ENCODE measurements at places on chromosomes 7 and 10.
A peak's percentile ranks its signal among the peaks of the same experiment; 100 is the strongest.

DNA sequence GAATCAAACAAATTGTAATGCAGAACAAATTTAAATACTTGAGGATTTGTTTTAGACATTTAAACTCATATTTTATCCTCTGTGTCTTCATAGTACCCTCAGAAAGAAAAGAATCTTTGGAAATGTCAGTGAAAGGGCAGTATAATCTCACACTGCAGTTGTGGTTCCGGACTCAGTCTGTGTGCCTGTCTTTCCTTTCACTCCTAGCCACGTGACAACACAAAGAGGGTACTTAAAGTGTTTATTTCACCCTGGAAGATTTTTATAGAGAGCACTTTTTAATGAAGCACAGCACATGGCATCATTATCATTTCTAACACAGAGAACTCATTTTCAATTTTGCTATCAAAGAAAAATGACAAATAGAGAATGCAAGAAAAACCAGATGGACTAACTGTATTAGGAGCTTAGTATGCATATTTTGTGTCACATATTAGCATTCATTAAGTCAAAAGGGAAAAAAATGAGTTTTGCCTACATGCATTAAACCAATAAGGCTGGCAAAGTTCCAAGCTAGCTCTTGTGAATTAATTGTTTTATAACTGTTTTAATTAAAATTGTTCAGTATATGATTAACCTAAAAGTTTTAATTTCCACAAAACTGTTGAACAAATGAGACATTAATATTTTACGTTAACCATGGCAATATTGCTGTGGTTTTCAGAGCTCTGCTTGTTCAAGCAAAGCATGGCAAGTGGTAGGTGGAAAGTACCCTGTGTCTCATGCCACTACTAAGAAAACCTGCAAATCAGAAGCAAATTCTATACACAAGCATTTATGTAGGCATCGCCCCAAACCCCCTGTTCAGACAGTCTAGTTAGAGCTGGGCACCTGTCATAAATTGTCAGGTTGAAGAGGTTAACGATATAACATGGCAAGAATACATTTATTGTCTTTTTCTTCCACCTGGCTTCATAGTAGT, 65.9 kb downstream of the AUTS2 start:
- no peak for DNase-seq

DNA sequence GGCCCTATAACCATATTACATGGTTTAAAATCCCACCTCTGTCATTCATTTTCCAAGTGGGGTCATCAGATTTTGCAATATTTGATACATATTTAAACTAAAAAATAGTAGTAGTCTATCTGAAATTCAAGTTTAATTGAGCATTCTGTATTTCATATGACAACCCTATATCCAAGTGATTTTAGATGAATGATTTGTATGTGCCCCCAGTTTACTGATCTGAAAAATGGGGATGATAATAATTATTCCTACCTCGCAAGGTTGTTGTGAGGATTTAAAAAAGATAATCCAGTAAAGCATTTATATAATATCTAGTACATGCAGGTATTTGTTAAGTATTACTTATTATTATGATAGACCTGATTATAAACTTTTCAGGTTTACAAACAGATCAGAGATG, 84.6 kb downstream of the ARHGAP21 start:
- no peak for DNase-seq

DNA sequence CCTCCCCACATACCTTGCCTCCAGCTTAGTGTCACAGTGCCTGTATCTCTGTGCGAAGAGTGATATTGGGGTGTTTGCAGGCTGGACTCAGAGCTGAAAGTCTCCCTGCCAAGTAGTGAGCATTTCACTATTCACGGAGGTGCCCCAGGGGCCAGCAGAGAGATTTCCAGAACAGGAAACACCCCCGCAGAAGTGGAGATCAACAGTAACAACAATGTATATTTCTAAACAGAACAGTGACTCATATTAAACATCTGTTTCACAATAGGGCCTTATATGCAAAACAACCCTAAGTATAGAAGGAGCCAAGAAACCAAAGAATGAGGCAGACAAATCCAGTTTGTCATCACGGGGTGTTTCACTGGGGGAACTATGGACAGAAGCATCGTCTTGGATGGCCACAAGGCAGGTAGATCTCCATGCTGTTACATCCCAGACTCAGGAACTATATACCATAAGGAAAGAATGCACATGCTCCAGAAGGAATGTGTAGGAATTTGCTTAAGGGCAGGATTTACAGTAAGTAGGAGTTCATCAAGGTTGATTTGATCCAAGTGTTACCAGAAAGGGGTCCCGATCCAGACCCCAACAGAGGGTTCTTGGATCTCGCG, 29.3 kb upstream of the CCL24 start:
- peak; percentile 99 for DNase-seq

DNA sequence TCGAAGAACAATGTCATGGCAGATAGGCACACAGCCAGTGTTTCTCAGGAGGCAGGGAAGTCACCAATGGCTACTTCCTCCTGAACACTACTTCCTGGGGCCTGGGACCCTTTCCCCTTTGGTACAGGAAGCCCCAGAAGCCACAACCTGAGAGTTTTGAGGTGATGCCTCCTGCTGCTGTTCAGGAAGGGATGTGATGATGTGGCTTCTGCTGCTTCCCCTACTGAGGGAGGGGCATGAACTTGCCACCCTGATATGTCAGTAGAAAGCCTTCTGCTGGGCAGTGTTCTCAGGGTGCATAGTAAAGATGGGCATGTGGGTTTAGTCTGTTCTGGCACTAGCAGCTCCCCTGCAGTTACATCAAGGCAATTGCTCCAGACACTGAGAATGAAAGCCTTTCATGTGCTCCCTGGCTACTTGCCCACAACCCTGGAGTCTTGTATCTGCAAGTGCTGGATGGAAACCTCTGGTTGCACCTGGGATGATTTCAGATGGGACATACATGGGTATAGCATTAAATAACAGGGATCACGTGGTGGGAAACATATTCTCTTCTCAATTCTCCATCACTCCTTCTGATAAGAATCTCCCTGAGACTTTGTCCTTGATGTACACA, 69.3 kb downstream of the ADRA2A start:
- no peak for DNase-seq

DNA sequence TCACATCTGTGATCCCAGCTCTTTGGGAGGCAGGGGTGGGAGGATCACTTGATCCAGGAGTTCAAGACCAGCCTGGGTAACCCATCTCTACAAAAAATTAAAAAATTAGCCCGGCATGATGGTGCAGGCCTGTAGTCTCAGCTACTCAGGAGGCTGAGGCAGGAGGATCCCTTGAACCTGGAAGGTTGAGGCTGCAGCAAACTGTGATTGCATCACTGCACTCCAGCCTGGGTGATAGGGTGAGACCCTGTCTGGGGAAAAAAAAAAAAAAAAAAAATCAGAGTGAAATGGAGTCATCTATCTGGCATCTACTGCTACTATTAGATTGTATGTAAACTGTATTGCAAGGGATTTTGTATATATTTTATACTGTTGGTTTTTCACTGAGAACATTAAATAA, 59.1 kb downstream of the KMT2E start:
- no peak for DNase-seq

DNA sequence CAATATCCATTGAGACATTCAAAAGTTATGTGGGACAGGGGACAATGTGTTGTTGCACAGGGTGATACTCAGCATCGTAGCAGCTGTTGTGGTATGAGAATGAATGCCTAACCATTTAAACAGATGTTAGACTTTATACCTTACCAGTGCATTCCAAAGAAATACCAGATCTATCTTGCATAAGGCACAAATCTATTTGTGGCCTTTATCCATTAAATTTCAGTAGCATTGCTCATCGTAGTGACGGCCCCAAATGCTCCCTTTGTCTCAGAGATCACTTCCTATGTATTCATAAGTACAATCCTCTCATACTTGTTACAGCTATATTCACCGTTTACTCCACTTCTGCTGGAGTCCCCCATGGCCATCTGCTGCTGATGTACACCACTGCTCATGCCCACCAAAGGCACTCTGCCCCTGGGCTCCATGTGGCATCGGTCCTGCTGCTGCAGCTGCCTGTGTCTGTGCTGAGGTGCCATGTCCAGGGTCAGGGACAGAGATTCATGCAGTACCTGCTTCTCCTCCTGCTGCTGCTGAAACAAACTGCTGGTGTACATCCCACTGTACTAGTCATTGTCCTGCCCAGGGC, 96.3 kb downstream of the CPED1 start:
- peak; percentile 75 for DNase-seq

GRCh38 chr7:44403775-44404174, 78.4 kb upstream of the CAMK2B start:
- no peak for DNase-seq

DNA sequence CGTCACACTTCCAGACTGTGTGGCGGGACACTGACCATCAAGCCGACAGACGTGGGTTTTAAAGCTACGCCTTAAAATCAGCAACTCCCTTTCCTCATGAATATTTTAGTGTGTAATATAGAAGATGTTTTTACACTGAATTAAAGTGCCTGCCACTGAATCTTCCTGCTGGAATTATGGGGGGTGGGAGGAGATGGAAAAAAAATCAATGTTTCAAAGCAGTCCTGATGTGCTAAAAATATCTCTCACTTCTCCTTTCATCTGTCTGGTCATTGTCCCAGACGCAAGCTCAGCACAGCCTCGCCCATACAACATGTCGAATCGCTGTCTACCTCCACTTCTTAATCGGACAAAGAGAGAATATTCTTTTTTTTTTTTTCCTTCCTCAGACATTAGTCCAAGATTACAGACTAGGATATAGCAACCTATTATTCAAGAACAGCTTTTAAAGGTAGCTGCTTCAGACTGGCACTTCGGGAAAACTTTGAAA, 165.1 kb upstream of the KLF14 start:
- DNase-seq: no peak

- DNase-seq: no peak
Observed at GRCh38 chr7:23918856-23919255, 208.8 kb downstream of the STK31 start.

- DNase-seq: no peak
Observed at GRCh38 chr10:70575486-70575873, 27.1 kb downstream of the PRF1 start.

- DNase-seq: no peak
Observed at GRCh38 chr7:108498481-108498880, 27.5 kb downstream of the PNPLA8 start.

- DNase-seq: peak; percentile 51
Observed at GRCh38 chr7:39921506-39922175, 28.4 kb upstream of the CDK13 start.

- DNase-seq: peak; percentile 21
Observed at GRCh38 chr7:121187676-121188075, 141.1 kb upstream of the WNT16 start.

DNA sequence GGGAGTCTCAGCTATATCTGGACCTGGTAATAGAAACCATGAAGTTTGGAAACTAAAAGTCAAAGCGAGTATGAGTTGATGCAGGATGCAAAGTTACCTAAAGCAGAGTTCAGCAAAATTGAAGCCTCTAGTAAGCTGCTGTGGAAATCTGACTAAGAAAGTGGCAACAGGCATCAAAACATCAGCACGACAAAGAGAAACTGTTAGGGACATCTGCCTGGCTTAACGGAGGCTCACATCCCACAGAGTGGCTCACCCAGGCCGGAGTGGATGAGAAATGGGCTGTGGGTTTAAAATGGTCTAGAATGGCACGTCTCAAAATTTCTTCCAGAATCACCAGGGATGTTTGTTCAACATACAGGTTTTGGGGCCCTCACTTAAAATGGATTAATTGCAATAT, 164.1 kb upstream of the NPY start:
- DNase-seq: no peak

GRCh38 chr7:31408140-31408729, 67.7 kb upstream of the NEUROD6 start:
- DNase-seq: peak; percentile 93

DNA sequence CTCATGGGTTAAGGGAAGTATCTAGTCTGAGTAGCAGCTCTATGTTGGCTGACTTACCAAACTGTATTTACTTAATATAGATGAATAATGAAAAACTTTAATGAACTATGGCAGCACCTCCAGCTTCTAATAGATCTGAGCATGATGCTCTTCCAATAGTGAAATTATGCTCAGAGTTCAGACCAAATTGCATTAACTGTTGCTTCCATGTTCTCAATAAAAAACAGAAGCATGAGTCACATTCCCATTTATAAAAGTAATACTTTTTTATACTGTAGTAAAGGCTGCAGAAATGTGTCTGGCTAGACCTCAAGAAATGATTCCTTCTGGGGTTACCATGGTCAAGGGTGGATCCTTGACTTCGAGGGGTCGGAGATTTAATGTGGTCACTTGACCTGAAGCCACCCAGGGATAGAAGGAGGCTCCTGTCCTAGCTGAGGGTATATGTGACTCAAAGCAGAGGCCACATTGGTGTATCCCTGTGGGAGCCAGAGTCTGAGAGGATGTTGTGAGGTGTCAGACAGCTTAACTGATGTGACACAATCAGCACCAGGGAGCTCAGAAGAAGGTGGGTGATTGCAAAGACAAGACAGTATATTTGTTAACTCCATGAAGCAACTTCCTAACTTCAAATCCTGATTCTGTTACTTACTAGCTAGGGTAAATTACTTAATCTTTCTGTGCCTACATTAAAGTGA, 19.8 kb upstream of the PLCE1 start:
- DNase-seq: no peak
